NCI-H2081 treated with DMSO at 0.1 percent for 48 hours (cell line): ENCODE measurements at places on chromosomes 13 and 19.

- DNase-seq, result no peak
Measured at GRCh38 chr19:5369962-5370367, 29.4 kb upstream of the PTPRS start.

- DNase-seq, result no peak
Measured at GRCh38 chr13:98584668-98585397, 7.9 kb upstream of the STK24 start.

DNA sequence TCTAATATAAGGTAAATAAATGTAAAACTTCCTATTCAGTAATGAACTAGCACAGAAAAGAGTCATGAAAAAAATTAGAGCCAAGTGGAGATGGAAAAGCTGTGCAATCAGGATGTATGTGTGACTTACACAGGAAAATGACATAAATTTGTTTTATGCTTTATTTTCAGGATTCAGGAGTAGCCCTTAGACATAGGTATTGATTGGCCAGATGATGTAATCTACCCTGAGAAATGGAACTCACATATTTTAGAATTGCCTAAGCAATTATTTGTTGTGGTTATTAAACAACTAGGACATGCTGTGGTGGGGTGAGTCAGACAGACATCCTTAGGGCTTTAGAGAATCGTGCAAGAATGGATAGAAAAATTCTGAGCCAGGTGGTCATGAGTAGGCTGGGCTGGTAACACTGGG lies 110.6 kb downstream of the PCDH9 start:
- DNase-seq, result no peak

GRCh38 chr13:21530656-21531055 lies 71.6 kb upstream of the ZDHHC20 start:
- DNase-seq, result no peak

- DNase-seq, result no peak
Measured at GRCh38 chr13:50809133-50810090, 34.1 kb downstream of the DLEU7 start.
